ENCODE measurements at places on chromosomes 4 and X. TPM values are rescaled to one million over a fixed set of nuclear protein-coding genes. Genes with fewer than 3 reads are reported as not detected.

MAGEA4 gene
- total RNA-seq = not detected

NAP1L3 gene
- total RNA-seq = 33.2 TPM

FHDC1 gene
- 8.9 TPM for total RNA-seq

XPNPEP2 gene
- total RNA-seq = not detected

MAGEA11 gene
- not detected for total RNA-seq

PAGE4 gene
- not detected for total RNA-seq

VCX3B gene
- not detected for total RNA-seq

NLRP2B gene
- not detected for total RNA-seq

PDGFRA gene
- 69.6 TPM for total RNA-seq

SLC16A2 gene
- 18.3 TPM for total RNA-seq

DNA sequence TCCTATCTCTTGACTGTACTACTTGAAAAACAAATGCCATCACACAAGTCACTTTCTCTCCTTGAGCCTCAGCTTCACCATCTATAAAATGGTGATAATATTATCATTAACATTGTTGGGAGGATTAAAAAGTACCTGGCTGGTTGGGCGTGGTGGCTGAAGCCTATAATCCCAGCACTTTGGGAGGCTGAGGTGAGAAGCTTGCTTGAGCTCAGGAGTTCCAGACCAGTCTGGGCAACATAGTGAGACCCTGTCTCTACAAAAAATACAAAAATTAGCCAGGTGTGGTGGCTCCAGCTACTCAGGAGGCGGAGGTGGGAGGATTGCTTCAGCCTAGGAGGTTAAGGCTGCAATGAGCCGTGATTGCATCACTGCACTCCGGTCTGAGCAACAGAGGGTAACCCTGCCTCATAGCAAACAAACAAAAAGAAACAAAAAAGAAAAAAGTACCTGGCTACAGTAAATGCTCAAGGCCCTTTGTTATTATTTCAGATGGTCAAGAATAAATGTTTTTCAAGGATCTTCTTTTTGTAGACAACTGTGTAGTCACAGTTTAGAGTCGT lies 120.3 kb downstream of the CHRNA9 start:
- no peaks in the 10 kb centered on the region for H3K27me3 ChIP-seq
- no peaks in the 10 kb centered on the region for H3K4me1 ChIP-seq
- H3K36me3 ChIP-seq = no peaks in the 10 kb centered on the region
- no peak overlapping the region for H3K27ac ChIP-seq
- no peak overlapping the region for H3K4me3 ChIP-seq

- H3K27me3 ChIP-seq = no peaks in the 10 kb centered on the region
- no peak for DNase-seq
- no peak overlapping the region for H3K27ac ChIP-seq
- H3K36me3 ChIP-seq = peaks cover 3% of the 10 kb centered on the region
- no peak overlapping the region for H3K4me3 ChIP-seq
- peaks cover 7% of the 10 kb centered on the region for H3K4me1 ChIP-seq
These were observed 128.0 kb upstream of the VEGFC start for GRCh38 chr4:176920694-176921093.

DNA sequence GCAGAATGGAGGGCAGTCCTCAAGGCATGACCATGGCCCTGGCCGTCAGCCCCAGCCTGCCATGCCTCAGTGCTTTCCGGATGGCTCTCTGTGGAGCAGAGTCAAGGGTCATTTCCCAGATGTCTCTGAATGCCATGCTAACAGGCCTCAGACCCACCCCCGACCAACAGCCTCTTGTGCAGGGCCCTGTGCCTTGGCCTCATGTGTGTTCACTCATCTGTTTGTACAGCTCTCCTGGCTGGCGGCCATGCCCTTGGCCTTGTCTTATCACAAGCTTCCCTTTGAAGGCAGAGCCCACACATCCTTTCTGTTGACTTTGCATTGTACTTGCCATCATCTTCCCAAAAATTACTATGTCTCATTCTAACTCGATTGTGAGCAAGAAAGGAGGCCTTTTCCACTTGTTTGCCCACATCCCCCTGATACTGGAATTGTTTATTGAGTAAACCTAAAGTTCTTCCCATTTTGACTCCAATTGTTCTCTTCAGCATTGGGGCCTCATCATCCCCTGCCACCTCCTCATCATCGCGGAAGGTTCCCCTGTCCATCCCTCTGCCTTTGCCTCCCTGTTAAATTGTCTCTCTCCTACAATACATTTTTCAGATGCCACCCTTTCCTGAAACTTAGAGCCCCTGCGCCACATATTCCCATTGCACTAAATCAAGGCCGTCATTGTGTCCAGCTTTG lies 6.3 kb downstream of the CA5B start:
- no peak overlapping the region for H3K27ac ChIP-seq
- H3K4me3 ChIP-seq = no peak overlapping the region
- H3K4me1 ChIP-seq = peaks cover 9% of the 10 kb centered on the region
- DNase-seq = no peak
- peaks cover 4% of the 10 kb centered on the region for H3K36me3 ChIP-seq

- DNase-seq = no peak
- H3K4me1 ChIP-seq = peaks cover 7% of the 10 kb centered on the region
- H3K27ac ChIP-seq = no peak within 1 kb of the TSS
- H3K36me3 ChIP-seq = no peaks in the 10 kb centered on the region
- peak within 1 kb of the TSS; percentile 59 for H3K4me3 ChIP-seq
These were observed at the start of gene DGKQ for GRCh38 chr4:973431-974397. DGKQ (minus strand) TSS chr4:973569; CDS start chr4:973482, 87 bp downstream.

GRCh38 chr4:98661371-98662054 lies 3.1 kb upstream of the TSPAN5 start:
- no peaks in the 10 kb centered on the region for H3K36me3 ChIP-seq
- no peak overlapping the region for H3K4me3 ChIP-seq

- DNase-seq = no peak
- no peak overlapping the region for H3K4me3 ChIP-seq
- no peaks in the 10 kb centered on the region for H3K4me1 ChIP-seq
- H3K27me3 ChIP-seq = no peaks in the 10 kb centered on the region
- no peak overlapping the region for H3K27ac ChIP-seq
- peaks cover 4% of the 10 kb centered on the region for H3K36me3 ChIP-seq
These were observed 71.8 kb downstream of the DIAPH2 start for GRCh38 chrX:96756491-96756890.

DNA sequence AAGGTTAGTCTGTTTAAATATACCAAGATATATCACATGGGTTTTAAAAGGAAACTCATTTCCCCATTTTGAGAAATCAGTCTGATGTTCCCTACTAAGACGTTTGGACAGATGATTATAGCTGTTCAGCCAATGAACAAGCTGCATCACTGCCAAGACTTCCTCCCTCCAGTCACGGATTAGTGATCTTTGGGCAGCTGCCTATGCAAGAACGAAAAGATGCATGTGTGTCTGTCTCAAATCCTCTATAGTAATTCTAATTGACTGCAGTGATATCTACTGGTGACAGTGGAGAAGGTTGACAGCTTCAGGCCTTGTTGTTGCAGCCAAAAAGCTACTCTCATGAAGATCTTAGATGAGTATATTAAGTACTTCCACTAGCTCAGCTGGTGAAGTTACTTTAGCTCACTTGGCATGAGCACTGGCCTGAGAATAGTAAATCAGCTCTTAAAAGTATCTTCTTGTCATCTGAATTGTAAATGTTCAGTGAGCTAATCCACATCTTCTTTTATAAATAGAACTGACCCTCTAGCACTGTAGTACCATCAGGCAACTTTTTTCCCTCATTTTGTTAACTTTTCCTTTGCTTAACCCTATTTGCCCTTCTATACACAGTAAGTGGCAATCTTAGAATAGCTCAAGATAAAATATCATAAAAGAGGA lies 134.5 kb upstream of the PCDH10 start:
- H3K27me3 ChIP-seq = no peaks in the 10 kb centered on the region
- H3K27ac ChIP-seq = no peak overlapping the region
- DNase-seq = no peak
- peaks cover 2% of the 10 kb centered on the region for H3K36me3 ChIP-seq
- no peak overlapping the region for H3K4me3 ChIP-seq

- H3K27me3 ChIP-seq = peaks cover 8% of the 10 kb centered on the region
- DNase-seq = no peak
- H3K4me3 ChIP-seq = no peak overlapping the region
- peaks cover 1% of the 10 kb centered on the region for H3K36me3 ChIP-seq
These were observed 85.2 kb upstream of the SLIT2 start for GRCh38 chr4:20166544-20166943.

GRCh38 chrX:71095033-71095432 lies 618 bp upstream of the FOXO4 start:
- H3K36me3 ChIP-seq = no peaks in the 10 kb centered on the region
- H3K4me3 ChIP-seq = peak overlapping the region; percentile 86
- peaks cover 8% of the 10 kb centered on the region for H3K4me1 ChIP-seq
- DNase-seq = no peak
- H3K27me3 ChIP-seq = no peaks in the 10 kb centered on the region

GRCh38 chr4:2096073-2096609 lies 37.0 kb downstream of the NAT8L start:
- H3K27me3 ChIP-seq = no peaks in the 10 kb centered on the region
- DNase-seq = no peak
- H3K36me3 ChIP-seq = peaks cover 13% of the 10 kb centered on the region
- H3K27ac ChIP-seq = no peak overlapping the region

DNA sequence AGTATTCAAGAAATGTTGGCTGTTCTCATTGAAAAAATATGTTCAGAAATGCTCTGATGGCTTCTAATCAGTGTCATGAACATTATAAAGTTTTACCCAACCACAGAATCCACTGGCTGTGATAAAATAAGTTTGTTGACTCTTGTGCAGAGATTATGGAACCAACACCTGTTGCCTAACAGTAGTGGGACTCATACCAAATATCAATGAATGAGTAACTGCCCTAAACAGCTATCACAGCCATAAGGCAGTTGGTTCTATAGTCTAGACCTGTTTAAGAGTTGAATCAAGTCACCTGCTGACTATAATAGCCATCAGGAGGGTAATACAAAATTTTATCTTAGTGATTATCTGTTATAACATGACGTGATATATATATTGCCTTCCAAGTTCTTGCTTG lies 168.3 kb downstream of the ATOH1 start:
- peaks cover 4% of the 10 kb centered on the region for H3K27me3 ChIP-seq
- H3K4me3 ChIP-seq = no peak overlapping the region
- no peak overlapping the region for H3K27ac ChIP-seq
- no peaks in the 10 kb centered on the region for H3K36me3 ChIP-seq
- no peak for DNase-seq

DNA sequence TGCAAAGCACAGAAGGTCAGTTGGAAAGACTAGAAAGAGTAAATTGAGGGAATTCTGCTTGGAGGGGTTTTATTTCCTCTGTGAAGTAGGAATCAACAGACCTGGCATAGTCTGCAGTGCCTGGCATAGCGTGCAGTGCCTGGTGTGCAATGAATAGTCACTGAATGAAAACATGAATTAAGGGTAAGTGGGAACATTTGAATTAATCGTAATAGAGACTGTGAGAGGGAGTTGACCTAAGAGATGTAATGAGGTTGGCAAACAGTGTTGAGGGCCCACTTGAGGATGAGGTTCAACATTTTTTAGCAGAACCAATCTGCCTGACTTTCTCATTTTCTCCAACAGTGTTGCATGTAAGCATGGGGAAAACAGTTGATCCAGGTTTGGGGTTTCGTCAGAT lies 377.2 kb upstream of the FTHL17 start:
- H3K4me3 ChIP-seq = no peak overlapping the region
- no peak for DNase-seq
- no peaks in the 10 kb centered on the region for H3K27me3 ChIP-seq
- H3K27ac ChIP-seq = no peak overlapping the region
- H3K36me3 ChIP-seq = no peaks in the 10 kb centered on the region
- H3K4me1 ChIP-seq = peaks cover 27% of the 10 kb centered on the region

GRCh38 chr4:109649872-109650271 lies 53.4 kb downstream of the CASP6 start:
- H3K4me1 ChIP-seq = peaks cover 7% of the 10 kb centered on the region
- no peak overlapping the region for H3K27ac ChIP-seq
- DNase-seq = no peak
- H3K27me3 ChIP-seq = no peaks in the 10 kb centered on the region
- H3K4me3 ChIP-seq = no peak overlapping the region

- DNase-seq = no peak
- no peaks in the 10 kb centered on the region for H3K36me3 ChIP-seq
- peaks cover 25% of the 10 kb centered on the region for H3K4me1 ChIP-seq
- H3K27me3 ChIP-seq = no peaks in the 10 kb centered on the region
- H3K27ac ChIP-seq = no peak overlapping the region
These were observed 2.4 kb upstream of the PPP3CA start for GRCh38 chr4:101349801-101350064.

DNA sequence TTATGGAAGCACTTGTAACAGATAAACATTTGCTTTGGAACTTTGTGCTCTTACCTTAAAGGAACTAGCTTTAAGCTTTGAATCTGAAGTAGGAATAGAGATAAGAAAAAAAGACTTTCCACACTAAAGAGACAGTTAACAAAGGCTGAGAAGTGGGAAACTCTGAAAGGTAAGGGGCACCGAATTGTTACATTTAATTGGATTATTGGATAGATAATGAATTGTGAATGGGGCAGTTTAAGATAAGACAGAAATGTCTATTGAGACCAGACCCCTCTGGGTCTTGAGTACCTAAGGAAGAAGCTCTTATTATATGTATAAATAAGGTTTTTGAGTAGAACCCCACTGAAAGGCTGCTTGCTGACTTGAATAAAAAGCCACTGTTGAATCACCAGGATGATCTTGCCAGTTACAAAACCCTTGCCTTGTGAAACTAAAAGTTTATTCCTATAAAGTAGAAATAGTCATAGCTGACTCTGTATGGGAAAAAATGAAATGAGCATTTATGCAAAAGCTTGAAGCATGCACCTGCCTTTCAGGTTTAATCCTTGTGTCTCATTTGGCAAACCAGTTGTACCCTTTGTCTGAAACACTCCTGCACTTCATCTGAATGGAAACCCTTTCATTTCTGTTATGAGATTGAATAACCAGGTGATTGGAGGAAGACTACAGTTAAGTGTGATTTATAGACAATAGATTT lies 423.2 kb downstream of the RPA4 start:
- DNase-seq = no peak
- H3K27ac ChIP-seq = no peak overlapping the region
- H3K36me3 ChIP-seq = no peaks in the 10 kb centered on the region

GRCh38 chrX:47144626-47145394 lies at the start of the genes NDUFB11 and RBM10:
NDUFB11 (minus strand) TSS chrX:47144702; CDS start chrX:47144679, 23 bp downstream.
RBM10 (plus strand) TSS chrX:47145221; CDS start chrX:47147482, 2,261 bp downstream.
- peak within 1 kb of the TSS; percentile 97 for H3K4me3 ChIP-seq
- H3K36me3 ChIP-seq = peaks cover 2% of the 10 kb centered on the region
- no peaks in the 10 kb centered on the region for H3K27me3 ChIP-seq
- peak; percentile 98 for DNase-seq
- H3K4me1 ChIP-seq = peaks cover 15% of the 10 kb centered on the region

Data from chondrocyte (in vitro differentiated cells).